NCI-H2107 (cell line): ENCODE measurements at places on chromosomes 13 and 19.

DNA sequence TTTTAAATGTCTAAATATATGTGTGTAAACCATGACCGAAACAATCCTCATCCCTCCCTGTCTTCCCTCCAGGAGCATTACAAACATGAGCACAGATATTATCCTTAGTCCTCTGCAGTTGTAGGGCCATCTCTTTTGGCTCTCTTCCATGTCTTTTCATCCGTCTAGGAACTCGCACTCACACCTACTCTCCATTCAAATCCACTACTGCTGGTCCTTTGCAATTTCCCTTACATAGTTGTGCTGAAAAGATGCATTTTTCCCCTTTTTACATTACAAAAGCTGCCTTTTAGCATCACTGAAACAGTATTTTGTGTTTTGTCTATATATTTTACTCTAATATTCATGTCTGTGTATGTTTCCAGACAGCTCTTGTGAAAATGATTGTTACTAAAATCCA lies 237.8 kb downstream of the DACH1 start:
- no peak for DNase-seq

- no peak for DNase-seq
Observed at GRCh38 chr19:35349614-35350521, 2.2 kb downstream of the FFAR1 start.

- no peak for DNase-seq
Observed at GRCh38 chr19:29525901-29526729, at the start of gene VSTM2B. VSTM2B (plus strand) TSS chr19:29525994; CDS start chr19:29526584, 590 bp downstream.

- no peak for DNase-seq
Observed at GRCh38 chr13:21318891-21319532, 140.1 kb downstream of the ZDHHC20 start.

- DNase-seq, result no peak
Observed at GRCh38 chr13:27283906-27284493, 13.4 kb downstream of the RASL11A start.
